ELF-1 (cell line): ENCODE measurements at places on chromosomes 4 and X.

DNA sequence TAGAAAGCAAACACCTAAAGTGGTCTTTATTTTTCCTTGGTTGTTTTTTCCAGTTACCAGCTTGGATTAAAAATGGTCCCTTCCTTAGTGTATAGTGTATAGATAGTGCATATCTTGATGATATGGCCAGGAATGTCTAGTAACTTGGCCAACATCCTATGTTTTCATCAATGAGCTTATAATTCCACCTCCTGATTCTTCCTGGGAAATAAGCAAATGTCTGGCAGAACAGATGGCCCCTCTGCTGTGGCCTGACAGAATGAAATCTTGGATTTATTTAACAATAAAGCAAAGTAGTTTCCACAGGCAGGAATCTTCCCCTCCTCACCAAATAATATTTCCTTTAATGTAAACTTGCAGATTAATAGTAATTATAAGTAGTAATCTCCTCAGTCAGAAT, 6.1 kb downstream of the SCARB2 start:
- DNase-seq = no peak

GRCh38 chr4:122073615-122074014, 78.5 kb upstream of the BLTP1 start:
- DNase-seq = no peak

- DNase-seq = no peak
These were observed 38.4 kb downstream of the ZNF185 start for GRCh38 chrX:152936306-152936705.

DNA sequence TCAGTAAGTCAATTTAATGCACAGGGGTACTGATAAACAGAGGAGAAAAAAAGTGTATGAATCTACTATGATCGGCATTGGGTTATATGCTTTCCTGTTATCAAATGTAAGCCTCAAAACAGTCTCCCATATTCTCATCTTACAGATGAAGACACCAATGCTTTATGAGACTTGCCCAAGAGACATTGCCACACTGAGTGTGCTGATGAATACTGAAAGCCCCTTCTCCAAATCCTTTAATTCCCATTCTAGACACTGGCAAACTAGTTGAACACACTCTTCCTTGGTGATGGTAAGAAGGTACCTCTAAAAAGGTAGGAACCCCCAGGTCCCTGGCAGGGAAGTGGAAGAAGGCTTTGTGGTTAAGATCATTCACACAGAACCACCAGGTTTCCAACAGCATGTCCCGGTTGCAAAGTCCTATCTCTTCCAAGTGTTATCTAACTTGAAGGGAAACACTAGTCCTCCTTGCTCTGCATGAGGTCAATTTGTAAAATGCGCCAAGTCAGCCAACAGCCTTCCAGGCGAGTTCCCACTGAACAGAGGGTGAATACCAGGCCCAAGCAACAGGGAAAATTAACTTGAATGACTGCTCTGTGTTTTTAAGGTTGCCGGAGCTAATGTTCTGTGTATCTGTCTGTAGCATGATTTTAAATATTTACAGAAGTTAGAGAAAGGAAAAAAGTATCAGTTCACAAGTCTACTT, 5.1 kb downstream of the SETD7 start:
- DNase-seq = peak; percentile 79

DNA sequence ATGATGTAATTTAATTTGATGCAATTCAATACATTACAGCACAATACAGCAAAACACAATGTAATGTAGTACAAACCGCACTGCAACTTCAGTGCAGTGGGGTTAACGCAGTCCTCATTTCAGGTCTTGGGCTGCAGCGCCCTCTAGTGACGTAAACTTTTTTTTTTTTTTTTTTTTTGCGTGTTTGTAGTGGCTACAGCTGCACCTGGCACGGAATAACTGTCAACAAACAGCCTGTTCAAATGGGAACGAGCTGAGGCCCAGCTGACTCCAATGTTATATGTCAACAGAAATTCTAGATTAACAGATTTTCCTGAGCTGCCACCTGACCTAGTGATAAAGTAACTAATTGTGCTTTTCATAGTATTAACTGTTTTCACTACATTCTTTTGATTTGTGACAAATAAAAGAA, 33.5 kb upstream of the RASSF6 start:
- peak; percentile 88 for DNase-seq

GRCh38 chr4:22482250-22483127, 33.4 kb downstream of the ADGRA3 start:
- DNase-seq = peak; percentile 58
